Activated CD8-positive, alpha-beta memory T cell treated with anti-CD3 and anti-CD28 coated beads, Interleukin-2, amount 10 ng/mL, durations not matched to agents 7 days and 5 days (primary cell): ENCODE measurements at places on chromosomes 5 and 9. TPM values are rescaled to one million over a fixed set of nuclear protein-coding genes. Genes with fewer than 3 reads are reported as not detected.

The SPINK6 gene
- total RNA-seq, result not detected

The PCDHB14 gene
- not detected for total RNA-seq

The GLRA1 gene
- not detected for total RNA-seq

DNA sequence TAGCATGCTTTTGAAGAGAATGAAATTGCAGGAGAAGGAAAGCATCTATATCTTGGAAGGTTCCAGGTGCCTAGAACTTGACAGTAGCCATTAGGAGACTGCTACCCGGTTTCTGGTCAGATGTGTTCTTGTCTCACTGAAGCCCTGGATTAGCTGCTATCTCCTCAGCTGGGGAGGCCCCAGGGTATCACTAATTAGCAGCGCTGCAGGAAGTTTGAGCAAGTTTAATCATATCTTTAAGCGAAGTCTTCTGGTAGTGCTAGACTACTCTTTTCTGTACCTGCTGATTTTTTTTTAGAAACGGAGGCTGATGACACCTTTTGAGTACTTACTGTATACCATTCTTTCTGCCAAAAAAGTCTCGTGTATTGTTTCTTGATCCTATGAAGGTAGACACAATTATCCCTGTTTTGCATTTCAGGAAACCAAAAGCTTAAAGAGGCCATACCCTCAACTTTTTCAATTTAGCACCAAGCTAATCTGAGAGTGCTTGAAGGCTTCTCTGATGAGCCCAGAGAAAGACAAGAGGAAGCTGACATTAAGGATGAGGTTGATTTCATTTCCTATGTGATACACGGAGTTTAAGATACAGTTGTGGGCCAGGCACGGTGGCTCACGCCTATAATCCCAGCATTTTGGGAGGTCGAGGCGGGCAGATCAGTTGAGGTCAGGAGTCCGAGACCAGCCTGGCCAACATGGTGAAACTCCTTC is 201.3 kb downstream of the ARHGAP26 start:
- H3K4me3 ChIP-seq, result no peak overlapping the region
- peaks cover 35% of the 10 kb centered on the region for H3K4me1 ChIP-seq
- H3K36me3 ChIP-seq, result peaks cover 16% of the 10 kb centered on the region
- H3K27ac ChIP-seq, result peak overlapping the region; percentile 65
- no peak for DNase-seq
- H3K27me3 ChIP-seq, result no peaks in the 10 kb centered on the region

- no peaks in the 10 kb centered on the region for H3K36me3 ChIP-seq
- no peak overlapping the region for H3K27ac ChIP-seq
- no peak for DNase-seq
- peaks cover 3% of the 10 kb centered on the region for H3K4me1 ChIP-seq
Observed at GRCh38 chr9:98540476-98540875, 168.3 kb downstream of the GABBR2 start.

GRCh38 chr5:157212307-157212706 is 31.7 kb downstream of the ITK start:
- no peak for DNase-seq
- peak overlapping the region; percentile 92 for H3K27ac ChIP-seq
- peaks cover 91% of the 10 kb centered on the region for H3K36me3 ChIP-seq
- H3K4me1 ChIP-seq, result peaks cover 97% of the 10 kb centered on the region

The PCDHA13 gene
- total RNA-seq, result not detected
